Stimulated activated CD4-positive, alpha-beta T cell treated with anti-CD3 and anti-CD28 coated beads, Interleukin-15, amount 100 ng/mL, for 1 hour (primary cell): ENCODE measurements at places on chromosomes 6 and 20.

- DNase-seq = no peak
Measured at GRCh38 chr6:134216301-134217010, 101.5 kb downstream of the SGK1 start.

DNA sequence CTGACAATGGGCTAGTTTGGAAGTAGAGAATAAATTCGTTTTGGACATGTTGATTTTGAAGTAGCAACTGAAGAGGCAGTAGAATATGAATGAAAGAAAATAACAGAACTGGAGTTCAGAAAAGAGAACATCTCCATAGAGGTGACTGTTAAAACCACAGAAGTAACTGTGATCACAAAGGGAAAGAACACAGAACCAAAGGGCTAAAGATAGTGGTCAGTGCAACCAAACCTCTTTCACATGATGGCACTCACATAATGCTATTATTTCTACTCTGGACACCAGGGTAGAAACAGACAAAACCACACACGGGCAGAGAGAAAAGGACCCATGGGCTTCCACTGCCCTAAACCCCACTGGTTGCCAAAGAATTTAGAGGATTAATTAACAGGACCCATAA is 58.5 kb downstream of the CDK19 start:
- no peak for DNase-seq

DNA sequence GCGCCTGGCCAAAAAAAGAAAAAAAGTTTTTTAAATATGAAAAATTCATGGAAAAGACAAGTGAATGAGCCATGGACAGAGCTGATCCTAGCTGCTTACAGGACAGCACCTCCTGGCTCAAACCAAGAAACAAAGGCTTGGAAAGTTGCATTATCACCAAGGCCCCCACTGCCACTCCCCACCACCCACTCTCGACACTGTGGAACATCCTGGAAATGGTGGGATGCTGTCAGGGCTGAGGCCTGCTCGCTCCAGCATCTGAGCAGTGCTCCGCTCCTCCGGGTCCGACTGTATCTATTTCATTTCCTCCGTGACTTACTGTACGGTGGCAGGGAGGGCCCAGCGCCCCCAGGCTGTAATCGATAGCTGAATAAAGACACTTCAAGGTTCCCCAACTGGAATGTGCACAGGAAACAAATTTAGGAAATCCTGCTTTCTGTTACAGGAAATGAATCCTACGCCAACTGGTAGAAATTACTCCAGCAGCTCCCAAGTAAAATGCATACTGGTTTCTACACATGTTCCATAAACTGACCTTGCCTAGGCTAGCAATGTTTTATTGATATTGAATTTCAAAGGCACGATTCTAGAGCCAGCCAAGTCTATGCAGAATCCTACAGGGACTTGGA is 109.5 kb upstream of the NFATC2 start:
- DNase-seq = no peak

- DNase-seq = no peak
Measured at GRCh38 chr6:151870375-151870774, 62.9 kb downstream of the ESR1 start.

DNA sequence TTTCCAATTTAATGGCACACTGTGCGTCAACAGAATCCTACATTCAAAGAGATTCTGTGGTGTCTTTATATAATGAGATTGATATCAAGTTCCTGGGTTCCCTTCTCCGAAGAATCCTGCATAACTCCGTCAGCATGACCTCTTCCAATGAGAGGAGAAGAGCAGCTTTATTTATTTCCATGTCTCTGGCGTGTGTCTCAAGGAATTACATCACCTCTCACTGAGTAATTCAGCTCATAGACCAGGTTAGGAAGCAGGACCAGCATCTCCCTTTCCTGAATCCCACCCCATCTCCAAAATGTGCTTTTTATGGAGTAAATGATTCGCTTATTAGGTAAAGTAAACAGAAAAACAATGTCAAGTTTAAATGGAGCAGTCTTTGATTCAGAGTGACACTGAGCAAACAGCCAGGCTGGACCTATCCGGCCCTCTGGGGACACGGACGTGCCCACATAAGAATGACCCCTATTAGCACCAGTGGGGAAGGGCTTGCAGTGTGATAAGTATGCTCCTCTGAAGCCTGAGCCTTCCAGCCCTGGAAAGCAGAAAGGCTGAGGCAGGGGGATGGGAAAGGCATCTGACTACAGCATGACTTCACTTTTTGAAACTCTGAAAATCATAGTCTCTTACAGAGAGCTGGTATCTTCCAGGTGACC is 165.2 kb downstream of the CLIC5 start:
- DNase-seq = no peak

GRCh38 chr20:24479106-24479505 is 9.7 kb downstream of the SYNDIG1 start:
- no peak for DNase-seq

DNA sequence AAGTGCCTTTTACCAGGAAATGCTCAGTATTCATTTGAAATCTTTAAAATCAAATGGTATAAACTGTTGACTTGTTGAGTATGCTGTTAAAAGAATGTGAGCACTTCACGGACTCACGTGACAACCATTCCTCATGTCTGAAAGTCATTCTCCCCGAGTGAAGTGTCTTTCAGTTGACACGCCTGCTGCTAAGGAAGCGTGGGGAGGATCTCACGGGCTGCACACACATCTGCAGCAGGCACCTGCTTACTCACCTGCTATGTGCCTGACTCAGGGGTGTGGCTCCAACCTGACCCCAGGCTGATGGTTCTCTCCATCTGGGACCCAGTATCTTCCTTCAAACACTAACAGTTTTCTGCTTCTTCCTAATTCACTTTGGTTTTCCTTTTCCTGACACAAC is 32.7 kb downstream of the WDR27 start:
- DNase-seq = no peak

- DNase-seq = no peak
Measured at GRCh38 chr6:4280707-4281106, 145.3 kb upstream of the ECI2 start.

DNA sequence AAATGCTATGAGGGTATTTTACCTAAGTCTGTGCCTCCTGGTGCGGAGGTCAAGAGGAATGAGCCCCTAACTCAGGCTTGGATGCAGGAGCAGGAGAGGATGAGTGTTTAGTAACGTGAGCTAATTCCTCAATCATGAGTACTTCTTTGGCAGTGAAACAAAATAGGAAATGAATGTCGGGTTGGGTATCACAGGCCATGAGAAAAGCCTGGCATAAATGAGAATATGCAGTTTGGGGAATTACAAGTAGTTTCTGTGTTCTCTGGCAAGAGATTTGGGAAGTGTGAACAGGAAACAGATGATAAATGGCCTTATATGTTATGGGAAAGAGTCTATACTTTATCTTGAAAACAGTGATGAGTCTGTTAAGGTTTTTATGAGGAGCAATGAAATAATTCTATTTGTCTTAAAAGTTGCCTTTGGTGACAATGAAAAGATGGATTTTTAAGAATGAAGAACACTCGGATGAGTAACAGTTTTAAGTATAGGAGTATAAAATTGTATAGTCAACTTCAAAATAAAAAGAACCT is 59.0 kb upstream of the RNF146 start:
- no peak for DNase-seq

DNA sequence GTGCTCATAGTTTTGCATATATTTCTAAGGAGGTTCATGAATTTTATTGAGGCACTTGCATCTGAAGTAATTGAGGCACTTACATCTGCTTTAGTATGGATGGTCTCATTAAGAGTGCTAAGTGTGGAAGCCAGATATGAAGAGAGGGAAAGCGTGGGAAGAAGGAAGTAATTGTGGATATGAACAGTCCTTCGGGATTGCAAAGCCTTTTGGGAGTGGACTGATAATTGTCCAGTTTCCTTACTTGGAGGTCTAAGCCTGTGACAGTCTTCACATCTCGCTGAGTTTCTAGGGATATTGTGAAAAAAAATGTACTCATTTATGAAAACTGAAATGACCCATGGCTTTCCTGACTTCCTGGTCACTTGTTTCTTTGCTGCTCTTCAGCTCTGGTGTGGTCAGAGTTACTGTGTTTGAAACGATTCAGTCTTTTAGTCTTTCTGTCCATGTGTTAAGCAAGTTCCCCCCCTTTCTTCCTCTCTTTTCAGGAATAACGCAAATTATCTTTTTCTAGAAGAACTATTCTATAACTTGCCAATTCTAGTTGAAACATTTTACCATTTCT is 137.3 kb downstream of the ZFAND3 start:
- no peak for DNase-seq

DNA sequence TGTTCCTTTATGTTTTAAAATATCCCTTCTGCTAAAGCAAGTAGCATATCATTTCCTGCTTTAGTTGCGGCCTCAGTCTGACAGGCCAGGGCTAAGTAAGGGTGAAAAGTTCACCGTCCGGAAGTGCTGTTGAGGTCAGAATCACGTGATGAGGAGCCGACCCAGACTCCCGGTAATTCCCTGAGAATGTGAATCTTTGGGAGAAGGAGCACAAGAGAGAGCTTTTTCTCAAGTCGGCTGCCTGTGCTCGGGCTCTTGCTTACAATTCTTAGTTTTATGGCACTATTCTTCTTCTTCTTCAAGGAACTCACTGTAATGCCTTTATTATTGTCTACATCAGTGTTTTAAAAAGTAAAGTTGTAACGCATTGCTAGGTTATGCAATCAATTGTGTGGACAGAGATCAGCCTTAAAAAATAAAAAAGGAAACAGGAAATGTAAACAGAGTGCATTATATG is 309.3 kb downstream of the PRL start:
- no peak for DNase-seq

DNA sequence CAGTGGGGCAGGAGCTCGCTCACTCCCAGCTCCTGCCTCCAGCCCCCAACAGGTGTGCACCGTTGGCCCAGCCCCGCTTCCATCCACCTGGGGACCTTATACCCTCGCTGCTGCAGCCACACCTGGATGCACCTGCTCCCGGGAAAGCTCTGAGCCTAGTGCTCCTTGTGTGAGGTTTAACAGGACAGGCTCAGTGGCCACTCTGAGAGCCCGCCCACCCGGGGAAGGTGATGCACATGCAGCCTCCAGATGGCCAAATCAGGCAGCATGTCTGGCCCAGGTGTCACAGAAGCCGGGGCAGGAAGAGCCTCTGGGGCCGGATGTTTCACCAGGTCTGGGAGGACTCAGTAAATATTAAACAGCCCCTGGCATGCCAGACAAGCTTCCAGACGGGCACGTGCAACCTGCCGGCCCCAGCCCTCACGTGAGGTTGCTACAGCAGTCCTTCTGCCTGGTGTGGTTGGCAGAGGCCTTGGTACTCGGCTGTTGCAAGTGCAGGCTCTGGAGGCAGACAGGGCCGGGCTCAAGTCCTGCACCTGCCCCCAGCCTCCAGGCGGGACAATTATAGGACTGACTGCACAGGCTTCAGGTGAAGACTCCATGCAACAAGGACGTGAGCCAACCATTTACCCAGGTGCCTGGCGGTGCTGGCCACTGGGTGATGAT is 66.9 kb downstream of the RIPOR3 start:
- DNase-seq = no peak

GRCh38 chr6:30450909-30451841 is 38.1 kb upstream of the HLA-E start:
- DNase-seq = no peak

GRCh38 chr20:59044796-59045195 is 2.2 kb upstream of the PRELID3B start:
- no peak for DNase-seq

GRCh38 chr20:57223648-57224489 is 42.6 kb downstream of the BMP7 start:
- no peak for DNase-seq

GRCh38 chr6:148004651-148005050 is 338.0 kb upstream of the SASH1 start:
- DNase-seq = no peak

GRCh38 chr6:100452998-100453397 is 11.7 kb downstream of the SIM1 start:
- DNase-seq = no peak

- DNase-seq = no peak
Measured at GRCh38 chr6:52457096-52457495, 37.0 kb downstream of the EFHC1 start.

GRCh38 chr6:117451671-117452070 is 25.9 kb upstream of the ROS1 start:
- no peak for DNase-seq

- no peak for DNase-seq
Measured at GRCh38 chr20:46237736-46238135, 70.6 kb downstream of the CDH22 start.

- no peak for DNase-seq
Measured at GRCh38 chr6:128642132-128642531, 121.7 kb upstream of the PTPRK start.

DNA sequence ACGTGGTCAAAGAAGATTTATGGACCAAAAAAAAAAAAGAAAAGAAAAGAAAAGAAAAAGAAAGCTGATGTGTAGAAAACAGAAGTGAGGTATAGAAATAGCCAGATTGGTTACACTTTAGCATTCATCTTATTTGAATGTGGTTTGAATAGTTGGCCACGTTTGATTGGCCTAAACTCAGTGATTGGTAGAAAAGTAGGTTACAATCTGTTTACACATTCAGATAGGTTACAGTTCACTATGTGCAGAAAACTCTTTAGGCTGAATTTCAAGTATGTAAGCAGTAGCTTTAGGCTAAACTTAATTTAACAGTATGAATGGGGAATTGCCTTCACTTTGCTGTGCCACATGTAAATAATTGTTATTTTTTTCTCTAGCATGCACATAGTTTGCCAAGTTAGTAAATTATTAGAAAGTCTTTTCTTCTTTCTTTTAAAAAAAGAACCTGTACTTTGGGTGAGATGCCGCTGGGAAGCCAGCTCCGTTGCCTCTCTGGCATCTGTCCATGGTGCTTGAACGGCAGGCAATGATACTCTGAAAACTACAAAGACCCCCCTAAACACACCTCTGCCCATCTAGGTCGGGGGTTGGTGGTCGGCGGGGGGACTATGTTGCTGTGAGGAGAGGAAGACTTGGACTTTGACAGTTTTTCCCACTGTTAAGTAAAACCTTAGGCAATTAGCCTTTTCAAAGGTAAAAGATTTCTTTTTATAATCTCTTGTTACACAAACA is 173.0 kb downstream of the AIG1 start:
- DNase-seq = no peak
